ENCODE measurements at places on chromosomes 16 and 17. TPM values are rescaled to one million over a fixed set of nuclear protein-coding genes. Genes with fewer than 3 reads are reported as not detected.

DNA sequence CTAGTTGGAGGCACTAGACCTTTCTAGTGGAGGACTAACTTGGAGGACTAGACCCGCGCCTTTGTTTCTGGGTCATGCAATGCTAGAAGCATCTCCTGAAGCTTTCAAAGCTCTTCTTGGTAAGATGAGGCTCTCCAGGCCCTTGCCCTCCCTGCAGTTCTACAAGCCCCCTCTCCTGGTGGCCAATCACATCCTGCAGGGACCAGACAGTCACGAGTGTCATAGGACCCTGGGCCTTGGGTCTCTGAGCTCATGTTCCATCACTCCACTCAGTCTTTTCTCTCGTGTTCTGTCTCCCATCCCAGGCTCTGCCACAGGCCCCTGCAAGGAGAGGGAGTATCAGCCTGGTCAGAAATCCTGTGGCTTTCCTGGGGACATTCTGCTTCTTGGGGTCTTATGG, 119.6 kb downstream of the CYLD start:
- DNase-seq = no peak

GRCh38 chr17:50258647-50259476, 15.4 kb upstream of the TMEM92 start:
- DNase-seq = no peak

DNA sequence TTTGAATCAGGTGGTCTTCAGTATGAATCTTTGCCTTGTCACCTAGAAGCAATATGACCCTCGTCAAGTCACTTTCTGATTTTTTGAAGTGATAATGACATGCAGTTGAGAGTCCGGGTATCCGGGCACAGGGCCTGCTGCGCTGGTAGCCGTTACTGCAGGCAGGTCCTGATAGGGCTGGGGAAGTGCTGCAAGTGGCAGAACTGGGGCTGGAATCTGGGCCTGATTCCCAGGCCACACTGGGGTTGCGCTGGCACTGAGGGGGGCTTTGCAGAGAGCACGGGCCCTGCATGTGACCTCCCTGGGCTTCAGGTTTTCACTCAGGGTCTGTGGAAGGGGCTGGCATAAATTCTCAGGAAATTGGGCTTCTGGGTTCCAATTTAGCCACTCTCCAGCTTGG, 3.0 kb downstream of the PPP4C start:
- DNase-seq = no peak

DNA sequence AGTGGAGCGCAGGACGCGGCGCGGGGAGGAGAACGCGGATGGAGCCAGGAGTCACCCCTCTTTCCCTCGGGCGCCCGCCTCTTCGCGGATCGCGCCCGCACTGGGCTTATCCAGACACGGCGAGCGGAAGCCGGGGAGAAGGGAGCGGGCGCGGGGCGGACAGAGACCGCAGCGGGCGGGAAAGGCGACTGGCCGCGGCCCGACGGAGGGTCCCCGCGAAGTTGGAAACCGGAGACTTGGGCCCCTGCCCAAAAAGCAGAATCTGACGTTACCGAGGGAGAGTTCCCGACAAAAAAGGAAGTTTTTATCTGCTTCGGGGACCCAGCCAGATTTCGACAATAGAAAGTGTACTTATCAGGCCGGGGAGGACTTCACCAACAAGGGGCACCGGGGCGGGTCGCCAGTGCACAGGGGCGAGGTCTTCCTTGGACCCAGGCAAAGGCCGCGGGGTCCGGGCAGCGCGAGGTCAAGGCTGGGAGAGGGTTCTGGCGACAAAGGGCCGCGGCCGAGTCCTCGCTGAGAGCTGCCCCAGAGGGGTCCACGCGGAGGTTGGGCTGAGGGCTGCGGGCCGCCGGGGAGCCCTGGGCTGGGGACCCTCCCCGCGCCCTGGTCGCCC, 519 bp downstream of the ST6GALNAC2 start:
- peak; percentile 49 for DNase-seq

- DNase-seq = no peak
Observed at GRCh38 chr17:40841246-40841645, 18.8 kb upstream of the KRT10 start.

GRCh38 chr16:19926449-19927390, 42.1 kb upstream of the GPRC5B start:
- no peak for DNase-seq

DNA sequence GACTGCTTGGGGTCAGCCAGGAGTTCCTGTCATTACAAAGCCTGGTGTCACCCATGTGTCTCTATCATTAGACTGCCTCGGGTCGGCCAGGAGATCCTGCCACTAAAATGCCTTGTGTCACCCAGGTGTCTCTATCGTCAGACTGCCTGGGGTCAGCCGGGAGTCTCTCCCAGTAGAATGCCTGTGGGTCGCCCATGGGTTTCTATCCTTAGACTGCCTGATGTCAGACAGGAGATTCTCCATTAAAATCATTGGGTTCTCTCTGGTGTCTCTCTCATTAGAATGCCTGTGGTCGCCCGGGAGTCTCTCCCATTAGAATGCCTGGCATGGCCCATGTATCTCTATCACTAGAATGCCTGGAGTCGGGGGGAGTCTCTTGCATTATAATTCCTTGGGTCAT, 2231.0 kb downstream of the TP53TG3F start:
- no peak for DNase-seq

GRCh38 chr17:75684924-75685323, 17.8 kb downstream of the SAP30BP start:
- DNase-seq = peak; percentile 38

NOXO1 gene
- 49.0 TPM for total RNA-seq

HLF gene
- total RNA-seq = 3.9 TPM

Measured in left colon (tissue), 2 donors.